Foreskin keratinocyte (primary cell): ENCODE measurements at places on chromosomes 3 and 15.

- no peak for DNase-seq
These were observed 294.9 kb upstream of the SGO1 start for GRCh38 chr3:20480786-20481365.

- DNase-seq = no peak
These were observed 3.8 kb upstream of the CRYBG3 start for GRCh38 chr3:97817965-97818364.

DNA sequence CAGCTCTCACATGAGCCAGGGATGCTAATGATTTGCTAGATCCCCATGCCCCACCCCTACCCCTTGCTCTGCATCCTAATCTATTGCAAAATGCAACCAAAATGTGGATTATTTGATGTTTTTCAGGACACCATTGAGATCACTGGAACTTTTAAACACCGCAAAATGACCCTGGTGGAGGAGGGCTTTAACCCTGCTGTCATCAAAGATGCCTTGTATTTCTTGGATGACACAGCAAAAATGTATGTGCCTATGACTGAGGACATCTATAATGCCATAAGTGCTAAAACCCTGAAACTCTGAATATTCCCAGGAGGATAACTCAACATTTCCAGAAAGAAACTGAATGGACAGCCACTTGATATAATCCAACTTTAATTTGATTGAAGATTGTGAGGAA lies 29.7 kb downstream of the HDC start:
- no peak for DNase-seq

DNA sequence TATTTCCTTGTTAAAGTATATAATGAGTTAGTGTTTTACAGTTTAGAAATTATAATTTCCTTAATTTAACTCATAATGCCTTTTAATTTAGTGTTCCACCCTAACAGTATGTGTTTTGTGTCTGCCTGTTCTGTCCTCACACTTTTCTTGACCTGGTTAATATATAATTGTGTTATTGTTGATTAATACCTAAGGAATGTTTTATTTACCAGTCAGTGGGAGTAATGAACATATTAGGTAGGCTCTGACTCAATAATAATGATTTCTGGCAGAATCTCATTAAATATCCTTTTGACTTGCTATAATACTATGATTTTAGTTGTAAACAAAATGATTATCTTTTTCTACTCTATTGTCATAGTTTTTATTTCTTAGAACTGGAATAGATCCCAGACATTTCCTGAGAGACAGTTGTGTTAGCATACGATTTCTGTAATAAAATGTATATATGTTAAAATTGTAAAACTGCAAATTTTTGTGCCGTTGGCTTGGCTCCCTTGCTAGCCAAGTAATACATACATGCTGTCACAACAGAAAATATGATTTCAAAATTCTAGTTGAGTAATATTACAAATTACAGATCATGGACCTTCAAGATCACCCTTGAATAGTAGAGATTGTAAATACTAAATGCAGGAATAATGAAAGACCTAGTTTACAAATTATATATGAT lies 51.9 kb downstream of the RASA2 start:
- DNase-seq = no peak

GRCh38 chr15:73142802-73143762 lies 90.8 kb downstream of the NEO1 start:
- DNase-seq = no peak

GRCh38 chr15:61598655-61599054 lies 369.6 kb upstream of the RORA start:
- no peak for DNase-seq

- DNase-seq = no peak
These were observed 327.4 kb upstream of the LRRFIP2 start for GRCh38 chr3:37501571-37502313.

GRCh38 chr3:98817547-98818041 lies 54.5 kb downstream of the ST3GAL6 start:
- DNase-seq = no peak

DNA sequence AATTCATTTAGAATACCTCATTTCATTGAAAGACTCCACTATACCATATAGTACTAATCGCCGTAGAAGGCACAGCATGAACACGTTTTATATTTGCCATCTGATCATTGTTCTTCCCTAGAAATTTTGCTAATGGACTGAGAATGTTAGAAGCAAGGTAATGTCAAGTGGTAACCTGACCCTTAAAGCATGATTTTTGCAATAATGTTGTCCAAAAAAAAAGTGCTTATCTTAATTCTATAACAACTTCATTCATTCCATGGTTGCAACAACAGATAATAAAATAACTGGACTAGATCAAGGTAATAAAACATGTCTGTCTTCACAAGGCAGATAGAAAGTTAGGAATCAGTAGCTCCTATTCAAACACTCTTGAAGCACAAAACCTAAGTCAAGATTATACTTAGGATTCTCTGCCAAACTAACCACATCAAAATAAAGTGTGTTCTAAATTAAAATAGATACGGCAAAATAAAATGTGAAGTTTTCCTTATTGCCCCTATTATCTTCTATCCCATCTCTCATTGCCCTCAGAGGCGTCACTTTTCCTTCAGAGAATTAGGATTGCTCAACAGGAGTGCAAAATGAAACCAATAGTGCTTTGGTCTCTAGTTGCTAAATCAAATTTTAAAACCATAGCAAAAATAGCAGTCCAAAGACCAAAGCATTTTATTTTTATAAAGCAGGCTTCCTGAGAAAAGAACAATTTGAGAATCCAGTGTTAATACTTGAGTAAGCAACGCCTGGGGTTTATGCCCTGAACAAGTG lies 317.4 kb upstream of the UBE2E2 start:
- DNase-seq = no peak

GRCh38 chr3:18752273-18752934 lies 327.3 kb upstream of the SATB1 start:
- DNase-seq = no peak

- DNase-seq = peak; percentile 94
These were observed 23.1 kb downstream of the CDCP1 start for GRCh38 chr3:45123030-45123429.

DNA sequence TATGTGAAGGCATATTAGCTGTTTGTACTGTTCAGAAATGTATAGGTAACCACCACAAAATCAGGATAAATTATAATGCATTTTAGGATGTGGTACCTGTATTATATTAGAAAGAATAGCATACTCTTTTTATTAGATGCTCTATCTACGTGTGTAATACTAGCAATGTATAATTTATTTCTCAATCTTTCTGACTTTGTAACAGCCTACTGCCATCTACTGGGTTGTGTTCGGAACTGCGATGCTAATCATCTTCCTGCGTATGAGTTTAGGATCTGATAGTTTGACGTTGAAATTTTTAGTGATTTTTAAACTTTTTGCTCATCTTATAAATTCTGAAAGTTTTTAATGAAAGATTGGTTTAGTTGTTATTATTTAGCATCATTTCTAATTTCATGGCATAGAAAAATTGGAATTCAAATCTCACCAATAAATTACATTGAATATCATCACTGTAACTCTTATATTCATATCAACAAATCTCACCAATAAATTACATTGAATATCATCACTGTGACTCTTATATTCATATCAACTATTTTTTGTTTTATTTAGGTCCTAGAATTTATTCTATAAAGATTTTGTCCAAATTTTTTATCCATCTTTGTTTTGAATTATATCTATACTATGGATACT lies 322.7 kb upstream of the ZNF717 start:
- peak; percentile 28 for DNase-seq

- no peak for DNase-seq
These were observed 14.6 kb downstream of the SLC25A36 start for GRCh38 chr3:140956058-140956835.

- no peak for DNase-seq
These were observed 28.3 kb downstream of the PLXND1 start for GRCh38 chr3:129577925-129578786.

DNA sequence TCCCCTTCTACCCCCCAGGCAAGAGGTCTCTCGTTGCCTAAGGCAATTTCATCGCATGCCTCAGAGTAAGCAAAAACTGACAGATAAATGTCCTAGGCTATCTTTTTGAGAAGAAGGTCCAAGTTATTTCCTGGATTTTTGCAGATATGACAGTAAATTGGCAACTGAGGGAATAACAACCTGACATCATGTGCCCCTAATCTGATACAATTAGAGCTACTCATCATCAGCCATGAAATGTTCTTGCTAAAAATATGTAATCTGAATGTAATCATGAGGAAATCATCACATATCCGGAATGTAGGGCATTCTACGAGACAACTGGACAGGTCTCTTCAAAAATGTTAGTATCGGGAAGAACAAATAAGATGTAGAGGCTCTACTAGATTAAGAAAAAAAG lies 44.1 kb downstream of the TNIK start:
- DNase-seq = no peak

- peak; percentile 44 for DNase-seq
These were observed 352.4 kb upstream of the ARHGEF26 start for GRCh38 chr3:153768561-153769469.

DNA sequence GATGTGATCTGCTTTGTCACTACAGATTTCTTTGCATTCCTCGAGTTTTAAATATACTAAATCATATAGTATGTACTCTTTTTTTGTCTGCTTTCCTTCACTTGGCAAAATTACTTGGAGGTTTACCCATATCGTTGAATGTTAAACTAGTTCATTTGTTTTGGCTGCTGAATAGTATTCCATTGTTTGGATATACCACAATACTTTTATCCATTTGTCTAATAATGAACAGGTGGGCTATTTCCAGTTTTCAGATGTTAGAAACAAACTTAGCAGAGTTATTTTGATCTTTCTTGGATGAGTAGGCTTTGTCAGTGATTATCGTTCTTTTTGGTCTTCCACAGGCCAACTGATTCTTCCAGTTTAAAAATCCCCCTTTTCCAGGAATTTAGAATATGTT lies 154.0 kb upstream of the TGFBR2 start:
- DNase-seq = no peak

DNA sequence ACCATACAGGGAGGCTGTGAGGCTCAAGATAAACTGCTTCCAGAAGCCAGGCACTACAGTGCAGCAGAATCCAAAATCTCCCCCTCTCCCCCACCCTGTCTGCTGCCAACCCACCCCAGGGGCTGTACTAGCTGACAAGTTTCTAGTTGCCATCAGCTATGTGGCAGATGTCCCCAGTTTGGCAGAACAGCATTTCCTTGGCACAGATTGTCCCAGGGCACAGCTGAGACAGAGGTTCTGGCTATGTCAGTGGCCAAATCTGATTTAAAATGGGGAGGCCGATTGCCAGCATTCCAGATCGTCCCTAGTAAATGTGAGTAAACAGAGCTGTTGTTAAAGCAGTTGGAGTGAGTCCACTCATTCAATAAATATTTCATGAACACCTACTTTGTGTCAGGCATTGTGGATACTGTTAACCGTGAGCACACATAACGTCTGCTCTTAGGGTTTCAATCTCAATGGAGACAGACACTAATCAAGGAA lies 28.0 kb upstream of the CCDC174 start:
- DNase-seq = no peak

DNA sequence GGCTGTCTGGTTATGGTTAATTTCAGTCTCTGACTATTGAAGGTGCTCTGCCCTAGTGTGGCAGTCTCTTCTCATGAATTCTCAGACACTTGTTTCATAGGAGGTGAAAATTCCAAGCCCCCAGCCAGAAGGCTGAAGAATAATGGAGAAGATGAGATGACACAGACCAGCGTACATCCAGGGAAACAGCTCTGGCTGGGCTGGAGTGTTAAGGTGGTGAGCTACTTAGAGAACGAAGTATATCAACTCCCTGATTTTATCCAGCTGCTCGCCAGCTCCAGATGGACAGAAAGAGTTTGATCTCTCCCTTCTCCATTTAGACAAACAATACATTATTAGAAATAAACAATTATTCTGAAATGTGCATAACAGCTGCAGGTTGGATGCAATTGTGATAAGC lies 494.5 kb upstream of the RGMA start:
- DNase-seq = no peak

DNA sequence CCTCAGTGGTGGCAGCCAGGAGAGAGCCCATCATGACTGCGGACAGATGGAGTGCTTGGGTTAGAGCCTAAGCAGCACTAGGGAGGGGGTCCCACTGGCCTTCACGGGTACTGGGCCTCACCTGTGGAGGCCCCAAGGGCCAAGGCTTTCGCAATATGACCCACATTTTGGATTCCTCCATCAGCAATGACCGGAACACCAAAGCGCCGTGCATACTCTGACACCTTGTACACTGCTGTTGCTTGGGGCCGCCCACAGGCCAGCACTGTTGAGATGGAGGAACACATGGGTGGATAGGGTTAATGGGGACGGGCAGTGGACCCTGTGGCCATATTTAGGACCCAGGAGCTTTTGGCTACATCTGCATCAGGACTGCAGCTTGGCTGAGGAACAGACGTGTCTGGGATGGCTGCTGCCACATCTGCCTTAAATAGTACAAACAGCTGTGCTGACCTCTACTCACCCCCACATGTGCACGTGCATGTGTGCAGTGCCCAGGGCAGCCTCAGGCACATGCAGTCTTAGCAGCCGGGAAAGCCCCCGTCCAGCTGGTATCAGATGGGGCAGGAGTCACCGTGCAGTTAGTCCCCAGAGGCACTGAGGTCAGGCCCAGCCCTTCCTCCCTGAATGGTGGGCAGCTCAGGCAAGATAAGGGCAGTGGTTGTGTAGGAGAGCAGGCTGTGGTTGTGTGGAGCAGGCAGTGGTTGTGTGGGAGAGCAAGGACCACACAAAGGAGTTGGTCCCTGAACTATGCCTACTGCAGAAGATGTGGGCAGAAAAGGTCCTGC lies 3.3 kb downstream of the NDUFAF3 start:
- no peak for DNase-seq

- DNase-seq = no peak
These were observed 34.3 kb upstream of the ANKDD1A start for GRCh38 chr15:64877435-64877834.

DNA sequence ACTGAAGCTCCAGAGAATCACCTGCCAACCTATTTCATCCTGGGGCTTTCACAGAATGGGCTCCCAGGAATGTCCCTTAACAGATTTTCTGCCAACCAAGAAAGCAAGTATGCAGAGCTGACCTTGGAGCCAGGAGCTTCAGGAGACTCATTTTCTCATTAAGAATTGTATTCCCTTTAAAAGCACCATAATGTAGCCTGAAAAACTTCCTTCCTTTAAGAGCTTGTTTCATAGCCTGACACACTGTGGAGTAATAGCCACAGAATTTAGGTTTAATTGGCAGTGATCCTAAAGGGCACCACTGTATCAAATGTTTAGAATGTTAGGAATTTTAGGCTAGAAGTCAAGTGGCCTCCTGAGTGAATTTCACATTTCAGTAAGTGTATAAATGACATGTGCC lies 309.8 kb downstream of the GBE1 start:
- DNase-seq = peak; percentile 10

GRCh38 chr15:100731267-100732152 lies 129.1 kb downstream of the ASB7 start:
- no peak for DNase-seq

DNA sequence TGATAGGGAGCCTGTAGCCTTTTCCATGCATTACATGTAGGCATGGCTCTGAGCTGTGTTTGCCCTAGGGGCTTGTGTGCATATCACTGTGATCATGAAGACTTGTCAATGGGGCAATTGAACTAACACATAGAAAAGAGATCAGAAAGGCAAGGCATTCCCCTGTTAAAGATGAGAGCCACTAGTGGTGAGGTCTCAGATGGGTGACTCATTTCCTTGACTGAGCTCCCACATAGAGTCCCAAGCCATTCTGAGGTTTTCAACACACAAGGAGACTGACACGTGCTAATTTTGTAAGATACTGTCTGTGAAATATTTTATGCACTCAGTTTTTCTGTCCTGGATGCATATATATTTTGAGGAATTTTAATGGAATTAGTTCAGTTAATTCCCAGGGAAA lies 53.8 kb downstream of the SAMMSON start:
- DNase-seq = no peak

- no peak for DNase-seq
These were observed 32.4 kb downstream of the C2CD4A start for GRCh38 chr15:62099094-62099601.
